ENCODE measurements at places on chromosomes 5 and 9.

GRCh38 chr5:136638084-136638483 lies 272.7 kb upstream of the TRPC7 start:
- no peak for DNase-seq

- peak; percentile 42 for DNase-seq
Observed at GRCh38 chr9:90002397-90003271, 397.8 kb downstream of the GADD45G start.

GRCh38 chr5:31169379-31169778 lies 24.1 kb upstream of the CDH6 start:
- no peak for DNase-seq

DNA sequence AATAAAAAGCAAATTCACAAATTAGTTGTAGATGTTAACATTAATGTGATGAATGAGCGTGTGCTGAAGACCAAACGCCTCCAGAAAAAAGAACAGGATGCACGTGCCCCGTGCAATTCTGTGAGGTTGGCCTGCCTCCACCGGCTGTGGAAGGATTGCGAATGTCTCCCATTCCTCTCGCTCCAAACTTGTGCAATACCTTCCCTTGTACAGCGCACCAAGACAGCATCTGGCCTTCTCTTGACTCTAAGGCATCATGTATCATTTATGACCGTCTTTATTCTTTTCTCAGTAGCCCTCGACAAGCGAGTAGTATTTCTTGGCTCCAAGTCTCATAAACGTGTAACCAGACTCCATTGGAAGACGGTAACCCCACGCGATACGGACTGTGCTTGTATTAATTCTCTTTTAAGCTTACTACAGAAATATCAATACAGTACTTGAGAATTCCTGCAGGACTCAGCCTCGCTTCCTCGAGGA lies 1.5 kb upstream of the TESK1 start:
- no peak for DNase-seq

DNA sequence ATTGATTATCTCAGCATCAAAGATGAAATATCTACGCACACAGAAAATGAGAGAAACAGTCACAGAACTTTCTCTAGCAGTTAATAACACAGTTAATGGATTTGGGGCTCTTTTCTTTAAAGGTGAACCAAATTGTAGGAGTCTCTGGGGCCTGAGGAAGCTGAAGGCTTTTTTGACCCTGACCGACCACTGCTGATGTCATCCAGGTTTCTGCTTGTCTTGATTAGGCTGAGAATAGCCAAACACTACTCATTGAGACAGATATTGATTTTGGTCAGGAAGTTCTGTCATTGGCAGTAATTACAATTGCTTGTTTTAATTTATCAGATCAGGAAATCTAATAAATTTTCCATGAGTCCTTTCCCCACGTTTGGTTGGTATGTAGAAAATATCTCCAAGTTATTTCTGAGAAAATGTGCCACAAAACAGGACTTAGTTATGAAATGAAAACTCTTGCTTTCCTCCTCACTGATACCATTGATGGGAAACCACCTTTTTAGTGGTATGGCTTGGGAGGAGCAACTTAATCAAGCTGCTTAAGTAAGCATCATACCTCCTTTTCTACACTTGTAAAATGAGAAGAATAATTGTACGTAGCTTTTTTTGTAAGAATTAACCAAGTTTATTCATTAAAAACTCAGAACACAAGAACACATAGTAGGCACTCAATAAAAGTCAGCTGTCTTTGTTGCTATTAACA lies 19.7 kb downstream of the CARTPT start:
- DNase-seq: no peak

DNA sequence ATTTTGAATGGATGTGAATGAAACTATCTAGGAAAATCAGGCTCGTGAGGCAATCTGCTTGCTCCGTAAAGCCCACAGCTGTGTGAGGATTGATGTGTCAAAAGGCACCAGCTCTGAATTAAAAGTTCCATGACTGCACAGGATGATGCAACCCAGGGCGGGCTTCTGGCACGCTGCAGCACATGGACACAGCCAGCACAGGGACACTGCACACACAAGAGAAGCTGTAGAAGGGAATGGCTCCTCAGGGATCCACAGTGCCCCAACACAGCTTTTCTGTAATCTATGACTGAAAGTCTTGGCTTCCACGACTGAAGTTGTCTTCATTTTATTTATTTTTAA lies 151.0 kb downstream of the GCNT1 start:
- DNase-seq: no peak

- no peak for DNase-seq
Observed at GRCh38 chr5:39015743-39016586, 58.2 kb downstream of the RICTOR start.

DNA sequence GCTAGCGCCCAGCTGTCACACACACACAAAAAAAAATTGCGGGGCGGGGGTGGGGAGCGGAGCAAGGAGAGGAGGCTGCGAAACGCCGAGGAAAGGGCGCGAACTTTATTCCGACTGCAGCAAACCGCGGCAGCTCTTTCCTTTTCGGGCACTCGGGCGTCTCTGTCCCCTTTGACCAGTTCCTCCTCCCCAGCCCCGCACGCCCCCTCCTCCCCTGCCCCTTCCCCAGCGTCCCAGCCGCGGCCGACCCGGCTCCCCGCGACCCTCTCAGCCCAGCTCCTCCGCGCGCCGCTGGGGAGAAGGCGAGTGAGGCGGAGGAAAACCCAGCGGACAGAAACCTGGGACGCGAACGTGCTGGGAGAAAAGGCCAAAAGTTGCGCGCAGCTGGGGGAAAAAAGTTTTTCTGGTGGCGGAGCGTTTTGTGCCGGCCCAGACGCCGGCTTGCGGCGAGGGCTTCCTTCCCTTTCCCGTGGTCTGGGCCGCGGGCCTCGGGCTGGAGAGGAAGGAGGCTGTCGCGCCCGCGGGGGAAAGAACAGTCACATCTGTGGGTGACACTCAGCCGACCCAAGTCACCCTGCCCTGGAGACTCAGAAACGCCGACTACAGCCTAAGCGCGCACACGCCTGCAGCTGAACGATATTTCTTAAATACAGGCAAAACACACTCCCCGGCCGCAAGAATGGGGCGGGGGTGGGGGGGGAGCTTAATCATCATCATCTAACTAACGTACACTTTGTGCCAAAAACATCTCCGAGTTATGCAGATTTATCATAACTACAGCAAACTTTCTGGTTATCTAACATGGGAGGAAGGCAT lies 1.1 kb upstream of the BNC2 start:
- peak; percentile 68 for DNase-seq

DNA sequence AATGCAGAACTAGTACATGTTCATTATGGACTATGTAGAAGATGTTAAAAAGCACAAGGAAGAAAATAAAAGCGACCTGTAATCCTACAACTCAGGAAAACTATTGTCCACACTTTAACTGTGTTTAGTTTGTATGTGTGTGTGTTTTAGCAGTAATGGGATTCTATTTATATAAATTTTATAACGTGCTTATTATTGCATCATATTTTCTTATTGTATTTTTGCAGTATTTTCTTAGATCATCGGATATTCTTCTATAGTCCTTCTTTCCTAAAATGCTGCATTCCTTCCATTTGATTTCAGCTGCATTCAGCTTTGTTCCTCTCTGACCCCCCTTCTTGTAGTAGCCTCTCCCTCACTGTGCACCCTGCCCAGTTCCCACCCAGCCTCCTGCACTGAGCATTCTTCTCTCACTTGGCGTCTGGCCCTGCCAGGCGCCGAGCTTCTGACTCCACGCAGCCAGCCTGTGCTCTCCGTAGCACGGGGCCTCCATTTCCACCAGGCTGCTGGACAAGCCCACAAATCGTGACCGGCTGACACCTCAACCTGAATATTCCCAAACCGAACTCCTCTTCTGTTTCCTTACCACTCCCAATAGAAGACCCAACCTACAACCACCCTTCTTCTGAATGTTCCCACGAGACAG lies 39.9 kb downstream of the MVB12B start:
- DNase-seq: no peak

DNA sequence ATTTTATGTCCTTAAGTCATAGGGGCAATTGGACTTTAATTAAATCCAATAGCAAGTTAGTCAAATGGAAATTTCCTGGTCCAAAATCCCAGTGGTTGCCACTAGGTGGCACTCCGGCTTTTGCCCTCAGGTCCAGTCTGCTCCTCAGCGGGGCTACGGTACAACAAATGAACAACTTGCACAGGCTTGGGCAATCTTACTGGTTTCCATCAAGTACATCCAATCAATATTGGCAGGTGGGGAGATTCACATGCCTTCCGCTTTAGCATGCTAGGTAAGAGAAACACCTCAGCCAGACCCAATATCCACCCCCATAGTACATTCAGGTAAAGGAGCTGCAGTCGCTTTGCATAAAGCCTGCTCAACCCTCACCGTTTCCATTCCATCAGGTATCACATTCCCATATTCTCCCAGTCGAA lies 6.3 kb upstream of the MXD3 start:
- DNase-seq: peak; percentile 65

GRCh38 chr5:36482812-36483211 lies 123.6 kb upstream of the SLC1A3 start:
- DNase-seq: no peak

DNA sequence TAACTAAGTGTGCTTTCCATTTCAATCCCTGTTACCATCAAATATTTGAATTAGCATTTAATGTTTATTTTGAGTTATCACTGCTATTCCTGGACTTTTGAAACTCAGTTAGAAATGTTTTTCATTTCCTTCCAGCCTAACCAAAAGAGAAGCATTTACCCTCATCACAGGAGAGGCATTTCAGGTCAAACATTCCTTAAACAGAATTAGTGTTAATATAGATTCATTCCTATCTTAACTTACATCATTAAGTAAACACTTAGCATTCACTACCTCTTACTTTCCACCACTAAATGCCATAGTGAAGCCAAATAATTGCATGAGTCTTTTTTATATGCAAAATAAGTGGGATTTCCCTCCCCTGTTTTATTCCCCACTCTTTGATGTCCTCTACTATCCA lies 136.6 kb upstream of the OR13F1 start:
- DNase-seq: no peak

GRCh38 chr5:103211576-103212561 lies 46.7 kb upstream of the MACIR start:
- no peak for DNase-seq

DNA sequence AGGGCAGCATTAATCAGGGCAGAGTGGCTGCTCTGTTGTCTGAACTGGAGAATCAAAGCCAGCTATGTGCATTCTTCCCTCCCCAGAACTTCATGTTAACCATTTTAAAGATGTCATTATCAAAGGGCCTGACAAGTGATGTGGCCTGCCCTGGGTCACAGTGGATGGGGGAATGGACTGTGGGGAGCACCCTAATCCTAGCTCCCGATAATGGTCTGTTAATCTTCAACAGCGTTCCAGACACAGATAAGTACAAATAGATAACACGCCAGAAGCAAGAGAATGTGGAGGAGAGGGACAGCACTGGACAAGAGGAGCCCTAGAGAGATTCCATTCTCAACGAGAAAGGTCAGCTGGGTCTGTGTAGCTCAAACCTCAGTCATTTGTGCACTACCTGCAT lies 77.5 kb downstream of the DPYSL3 start:
- no peak for DNase-seq

DNA sequence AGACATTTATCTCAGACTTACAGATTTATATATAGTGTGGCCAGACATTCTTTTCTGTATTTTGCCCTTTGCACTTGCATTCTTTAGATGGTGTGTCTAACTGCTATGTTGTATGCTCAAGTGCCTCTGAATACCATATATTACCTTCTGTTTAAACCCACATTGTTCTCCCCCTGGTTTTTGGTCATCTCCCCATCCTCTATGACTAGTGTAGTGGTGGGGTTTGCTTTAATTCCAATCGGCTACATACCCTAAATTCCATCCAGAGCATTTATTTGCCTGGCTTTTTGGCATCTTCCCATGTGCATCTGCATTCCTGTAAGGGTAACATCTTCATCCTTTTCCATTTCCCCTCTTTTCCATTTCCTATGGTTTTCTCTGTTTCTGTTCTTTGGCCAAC lies 271.0 kb upstream of the SLC30A5 start:
- DNase-seq: no peak

DNA sequence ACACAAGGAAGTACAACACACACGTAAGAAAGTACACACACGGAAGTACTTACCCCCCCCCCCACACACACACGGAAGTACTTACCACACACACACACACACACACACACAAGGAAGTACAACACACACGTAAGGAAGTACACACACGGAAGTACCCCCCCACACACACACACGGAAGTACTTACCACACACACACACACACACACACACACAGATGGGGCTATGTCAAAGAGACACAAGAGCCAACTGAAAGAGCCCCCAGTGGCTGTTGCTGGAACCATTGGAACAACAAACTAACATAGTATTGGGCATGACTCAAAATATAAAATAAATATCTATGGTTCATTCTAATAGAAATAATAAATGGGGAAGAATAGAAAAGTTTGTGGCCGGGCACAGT lies 4.9 kb upstream of the MAPK9 start:
- DNase-seq: no peak

DNA sequence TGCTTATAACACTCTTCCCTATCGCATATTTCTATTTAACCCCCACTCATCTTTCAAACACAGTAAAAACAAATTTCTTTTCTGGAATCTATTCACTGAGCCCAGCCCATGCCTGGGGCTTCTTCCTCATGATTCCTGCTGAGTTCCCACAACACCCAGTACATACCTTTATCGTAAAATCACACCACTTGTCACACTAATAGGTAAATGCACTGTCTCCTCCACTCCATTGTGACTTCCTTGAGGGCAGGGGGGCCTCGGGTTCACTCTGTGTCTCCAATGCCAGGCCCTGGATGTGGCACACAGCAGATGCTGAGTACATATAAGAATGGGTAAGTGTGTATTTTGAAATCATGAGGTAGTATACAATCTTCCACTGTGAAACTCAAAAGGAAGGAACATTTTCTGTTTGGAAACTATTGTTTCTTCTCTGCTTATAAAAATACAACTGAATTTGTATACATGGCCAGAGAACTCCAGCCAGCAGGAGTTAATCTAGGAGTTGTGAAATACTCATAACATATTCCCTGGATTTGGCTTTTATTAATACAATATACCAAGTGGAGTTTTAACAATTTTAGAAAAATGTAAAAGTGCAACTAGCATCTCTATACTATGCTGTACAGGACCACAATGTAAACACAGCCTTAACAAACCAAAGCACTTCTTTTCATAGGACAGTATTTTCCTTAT lies 7.2 kb downstream of the PLK2 start:
- DNase-seq: no peak

Measured in retina (tissue), 1 donor.